ENCODE measurements at places on chromosomes 7 and 10. TPM values are rescaled to one million over a fixed set of nuclear protein-coding genes. Genes with fewer than 3 reads are reported as not detected.

DNA sequence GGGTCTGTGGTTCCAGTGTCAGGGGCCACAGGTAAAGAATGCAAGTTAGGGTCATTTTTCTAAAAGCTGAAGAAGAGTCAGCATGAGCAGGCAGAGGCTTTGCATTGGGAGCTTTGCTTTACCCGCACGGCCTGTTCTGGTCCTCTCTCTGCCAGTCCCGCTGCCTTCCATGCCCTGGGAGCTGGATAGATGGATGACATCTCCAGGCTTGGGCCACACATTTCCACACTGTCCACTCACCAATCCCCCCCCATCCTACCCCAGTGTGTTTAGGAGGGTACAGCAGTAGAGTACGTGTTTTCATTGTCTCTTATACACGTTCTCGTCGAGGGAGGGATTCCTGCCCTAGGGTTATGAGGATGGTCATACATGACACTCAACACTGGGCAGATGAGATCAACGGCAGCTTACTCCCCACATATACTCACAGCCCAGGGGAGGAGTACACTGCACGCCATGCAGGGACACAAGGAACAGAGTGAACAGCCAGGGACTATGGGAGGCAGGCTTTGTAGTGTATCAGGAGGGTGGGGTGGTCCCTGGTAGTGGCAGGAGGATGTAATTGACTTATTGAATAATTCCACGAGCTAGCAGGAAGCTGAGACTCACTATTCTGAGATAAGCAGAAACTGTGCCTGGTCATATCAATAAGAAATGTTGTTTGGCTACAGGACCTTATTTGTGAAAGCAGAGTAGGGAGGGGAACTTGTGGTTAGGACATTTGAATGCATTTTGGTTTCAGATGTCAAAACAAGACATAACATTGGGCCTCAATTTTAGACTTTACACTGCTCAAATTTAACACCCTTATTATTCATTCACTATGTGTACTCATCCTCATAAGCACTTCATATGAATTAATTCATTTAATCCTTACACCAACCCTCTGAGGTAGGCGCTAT is 36.6 kb downstream of the PLPP4 start:
- DNase-seq, result no peak

The AMZ1 gene
- 0.04 TPM for total RNA-seq

GRCh38 chr10:82544377-82544776 is 669.4 kb downstream of the NRG3 start:
- DNase-seq, result no peak

- DNase-seq, result no peak
These were observed 131.9 kb downstream of the SRPK2 start for GRCh38 chr7:105256761-105257231.

- DNase-seq, result no peak
These were observed 34.4 kb downstream of the GHRHR start for GRCh38 chr7:30998180-30998579.

- no peak for DNase-seq
These were observed 102.3 kb downstream of the CCDC7 start for GRCh38 chr10:32548208-32548607.

DNA sequence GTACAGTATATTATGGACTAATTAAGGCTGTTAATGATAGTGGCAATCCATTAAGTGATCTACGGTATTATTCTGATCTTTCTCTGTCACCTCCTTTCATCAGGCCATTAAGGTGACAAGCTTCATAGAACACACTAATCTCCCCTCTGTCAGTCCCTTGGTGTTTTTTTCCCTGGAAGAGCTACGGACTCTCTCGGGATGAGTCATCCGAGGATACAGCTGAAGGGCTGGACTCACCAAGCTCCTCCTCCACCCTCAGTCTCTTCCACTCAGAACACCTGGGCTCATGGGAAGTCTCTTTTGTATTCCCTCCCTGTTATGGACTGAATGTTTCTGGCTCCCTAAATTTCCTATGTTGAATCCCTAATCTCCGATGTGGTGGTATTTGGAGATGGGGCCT is 69.8 kb upstream of the PLXNA4 start:
- no peak for DNase-seq

GRCh38 chr10:78699971-78700370 is 368.8 kb upstream of the ZMIZ1 start:
- DNase-seq, result no peak

- no peak for DNase-seq
These were observed 96.9 kb upstream of the PLXDC2 start for GRCh38 chr10:19719284-19719683.

The GNAT3 gene
- total RNA-seq, result not detected

The ASIC3 gene
- total RNA-seq, result 2.7 TPM

DNA sequence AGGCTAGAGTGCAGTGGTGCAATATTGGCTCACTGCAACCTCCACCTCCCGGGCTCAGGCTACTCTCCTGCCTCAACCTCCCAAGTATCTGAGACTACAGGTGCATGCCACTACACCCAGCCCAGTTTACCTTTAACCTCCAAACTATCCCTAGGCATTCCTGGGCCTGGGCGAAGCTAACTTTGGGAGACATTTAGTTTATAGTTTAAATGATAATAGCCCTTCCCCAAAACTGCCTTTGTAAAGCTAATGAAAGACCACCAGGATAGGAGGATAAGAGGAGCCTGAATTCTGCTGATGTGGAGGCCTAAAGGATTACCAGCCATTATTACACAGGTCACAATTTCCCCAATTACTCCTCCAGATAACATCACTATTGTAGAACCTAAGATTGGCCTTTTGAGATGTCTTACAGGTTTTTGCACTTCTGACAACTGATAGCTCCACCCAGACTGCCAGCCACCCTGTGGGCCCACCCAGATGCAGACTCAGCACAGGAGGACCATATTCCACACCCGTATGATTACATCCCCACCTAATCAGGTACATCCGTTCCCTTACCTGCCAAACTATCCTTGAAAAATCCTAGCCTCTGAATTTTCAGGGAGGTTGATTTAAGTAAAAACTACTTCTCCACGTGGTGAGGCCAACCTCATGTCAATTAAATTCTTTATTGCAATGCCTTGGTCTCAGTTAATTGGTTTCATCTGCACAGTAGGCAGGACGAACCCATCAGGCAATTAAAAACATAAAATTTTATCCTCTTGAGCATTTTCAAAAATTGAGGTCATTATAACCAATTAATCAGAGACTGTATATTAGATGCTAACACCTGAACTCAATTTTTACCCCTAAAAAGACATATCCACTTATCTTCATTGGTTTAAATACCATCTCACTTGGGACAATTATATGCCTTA is 62.3 kb upstream of the TMEM254 start:
- DNase-seq, result no peak

The ABCB4 gene
- total RNA-seq, result 0.38 TPM

DNA sequence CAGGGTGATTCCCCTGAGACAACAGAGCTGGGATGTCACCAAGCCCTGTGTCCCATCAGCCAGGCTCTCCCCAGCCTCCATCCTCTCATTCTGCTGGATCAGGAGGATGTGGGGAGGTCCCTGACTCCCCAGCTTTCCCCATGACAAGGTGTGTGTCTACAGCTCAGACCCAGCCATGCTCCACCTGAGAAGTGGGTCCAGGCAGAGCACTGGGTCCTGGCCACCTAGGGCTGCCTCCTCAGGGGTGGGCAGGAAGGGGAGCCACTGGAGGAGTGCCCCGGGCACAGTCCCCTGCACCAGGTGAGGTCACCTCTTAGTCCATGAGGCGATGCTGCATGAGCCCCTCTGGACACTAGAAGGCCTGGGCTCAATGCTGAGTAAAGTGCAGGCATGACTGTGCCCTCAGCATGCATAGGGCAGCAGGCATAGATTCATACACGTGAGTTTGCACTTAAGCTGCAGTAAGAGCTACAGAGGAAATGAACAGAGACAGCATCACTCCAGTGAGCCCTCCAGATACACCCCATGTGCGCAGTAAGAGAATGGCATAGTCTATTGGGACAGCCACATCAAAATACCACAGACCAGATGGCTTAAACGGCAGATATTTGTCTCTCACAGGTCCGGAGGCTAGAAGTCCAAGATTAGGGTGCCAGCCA is 48.3 kb downstream of the ALOX5 start:
- DNase-seq, result no peak

The AGMO gene
- not detected for total RNA-seq

GRCh38 chr7:70355198-70356020 is 757.1 kb downstream of the AUTS2 start:
- no peak for DNase-seq

DNA sequence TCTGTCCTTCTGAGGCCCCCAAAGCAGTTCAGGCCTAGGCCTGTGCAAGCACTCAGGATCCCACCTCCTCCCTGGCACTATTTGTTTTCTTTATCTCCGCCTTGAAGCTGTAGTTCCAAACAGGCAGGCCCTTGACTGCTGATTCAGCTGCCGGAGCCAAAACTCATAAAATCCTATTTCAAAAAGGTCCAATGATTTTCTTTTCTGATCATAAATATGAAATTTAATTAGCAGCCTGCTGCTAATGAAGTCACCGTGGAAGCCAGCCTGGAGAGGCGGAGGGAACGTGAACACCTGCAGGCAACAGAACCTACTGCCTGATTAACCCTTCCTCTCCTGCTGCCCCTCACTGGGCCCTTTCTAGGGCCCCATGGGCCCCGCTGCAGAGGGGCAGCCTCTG is 60.1 kb downstream of the CARD11 start:
- no peak for DNase-seq

GRCh38 chr7:5433181-5433580 is 9.5 kb upstream of the TNRC18 start:
- no peak for DNase-seq

DNA sequence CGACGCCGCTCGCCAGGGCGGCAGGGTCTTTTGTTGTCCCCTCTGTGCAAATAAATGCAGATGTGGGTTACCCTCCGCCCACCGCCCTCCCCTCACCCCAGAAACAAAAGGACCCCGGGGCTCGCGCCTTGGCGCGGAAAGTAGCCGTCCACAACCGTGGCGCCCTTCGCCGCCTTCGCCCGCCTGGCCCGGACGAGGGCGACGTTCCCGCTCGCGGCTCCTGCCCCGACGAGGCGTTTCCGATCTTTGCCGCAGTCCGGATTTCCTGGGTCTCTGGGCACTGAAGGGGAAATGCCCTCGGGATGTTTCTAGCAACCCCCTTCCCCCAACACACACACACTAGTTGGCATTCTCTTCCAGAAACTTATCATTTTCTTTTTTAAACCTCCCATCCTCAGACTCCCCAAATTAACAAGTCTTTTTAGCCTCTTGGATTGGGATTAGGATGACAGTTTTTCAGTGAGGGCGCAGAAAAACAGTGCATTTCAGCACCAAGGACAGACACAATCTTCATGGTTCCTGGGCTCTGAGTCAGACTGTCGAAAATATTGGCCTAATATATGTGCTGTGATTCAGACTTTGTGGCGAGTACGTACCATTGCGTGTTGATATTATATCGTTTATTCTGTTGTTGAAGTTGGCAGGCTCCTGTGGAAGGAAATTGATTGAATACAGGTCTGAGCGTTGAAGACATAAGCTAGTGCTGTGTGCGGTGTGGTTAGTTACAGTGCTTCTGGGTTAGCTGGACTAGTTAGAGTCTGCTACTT is 771 bp downstream of the PHYHIPL start:
- DNase-seq, result no peak

GRCh38 chr7:55189146-55189766 is 170.4 kb downstream of the EGFR start:
- no peak for DNase-seq

DNA sequence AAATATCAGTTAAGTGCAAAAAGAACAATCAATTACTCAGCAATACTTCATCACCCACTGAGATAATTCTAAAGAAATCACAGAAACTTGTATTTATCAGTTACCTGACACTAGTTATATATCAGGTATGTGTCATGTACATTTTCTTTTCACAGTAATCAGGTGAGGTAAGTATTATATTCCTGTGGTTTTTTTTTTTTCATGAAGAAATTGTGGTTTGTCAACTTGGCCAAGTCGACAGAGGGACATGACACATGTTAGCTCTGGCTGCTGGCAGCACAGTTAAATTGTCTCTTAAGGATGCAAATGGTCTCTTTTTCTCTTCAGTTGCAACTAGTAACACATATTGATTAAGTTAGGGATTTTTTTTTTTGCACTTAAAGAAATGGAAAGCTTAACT is 13.7 kb upstream of the GPR141 start:
- no peak for DNase-seq

GRCh38 chr10:28530751-28531150 is 2.2 kb upstream of the WAC start:
- DNase-seq, result no peak

The LBX1 gene
- total RNA-seq, result not detected

- no peak for DNase-seq
These were observed 36.2 kb downstream of the WBP1L start for GRCh38 chr10:102779680-102780526.

The ERV3-1 gene
- total RNA-seq, result 6.1 TPM

The PTN gene
- not detected for total RNA-seq

DNA sequence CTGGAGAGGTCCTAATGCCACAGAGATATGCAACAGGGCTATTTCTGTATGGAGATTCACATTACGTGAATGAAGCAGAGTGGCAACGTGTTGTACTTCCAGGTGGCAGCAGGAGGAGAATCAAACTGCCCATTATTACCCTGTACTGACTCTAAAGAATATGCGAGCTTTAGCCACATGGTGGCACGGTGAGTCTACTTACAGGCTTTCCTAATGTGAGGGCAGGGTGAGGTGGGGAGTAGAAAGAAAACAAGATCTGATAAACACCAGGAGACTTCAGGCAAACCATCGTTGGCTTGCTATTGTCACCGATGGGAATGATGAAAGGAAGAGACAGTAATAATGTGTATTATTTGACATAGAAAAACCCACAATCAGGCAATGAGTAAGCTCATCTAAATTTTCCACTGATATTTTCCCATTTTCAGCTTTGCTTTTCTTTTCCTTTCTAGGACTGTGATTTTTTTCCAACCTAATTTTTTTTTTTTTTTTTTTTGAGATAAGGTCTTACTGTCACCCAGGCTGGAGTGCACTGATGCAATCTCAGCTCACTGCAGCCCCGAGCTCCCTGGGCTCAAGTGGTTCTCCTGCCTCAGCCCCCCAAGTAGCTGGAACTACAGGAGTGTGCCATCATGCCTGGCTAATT is 164.3 kb downstream of the BTAF1 start:
- DNase-seq, result peak; percentile 37

- no peak for DNase-seq
These were observed 225.9 kb downstream of the PAXIP1 start for GRCh38 chr7:154777023-154777422.

The AIFM2 gene
- 9.6 TPM for total RNA-seq

DNA sequence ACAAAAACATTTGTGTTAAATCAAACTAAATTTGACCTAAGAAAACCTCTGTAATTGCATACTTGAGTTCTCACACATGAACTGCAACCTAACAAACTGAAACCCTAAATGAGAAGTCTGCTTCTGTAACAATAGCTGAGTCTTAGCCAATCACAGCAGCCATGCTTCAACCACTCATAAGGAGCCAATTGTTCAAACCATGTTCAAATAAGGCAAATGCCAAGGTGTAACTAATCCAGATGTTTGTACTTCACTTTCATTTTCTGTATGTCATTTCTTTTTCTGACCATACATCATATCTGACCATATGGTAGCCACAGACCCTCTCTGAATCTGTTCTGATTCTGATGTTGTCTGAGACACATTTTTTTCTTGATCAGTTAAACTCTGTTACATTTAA is 47.5 kb upstream of the ANTXRL start:
- no peak for DNase-seq

- DNase-seq, result no peak
These were observed 30.1 kb downstream of the TNS3 start for GRCh38 chr7:47551668-47552440.

Measured in activated naive CD8-positive, alpha-beta T cell treated with anti-CD3 and anti-CD28 coated beads for 36 hours (primary cell).